Stimulated activated CD4-positive, alpha-beta T cell treated with anti-CD3 and anti-CD28 coated beads, Interleukin-1b, Interleukin-23, amount 100 ng/mL, for 1 hour (primary cell): ENCODE measurements at places on chromosomes 4 and X.

GRCh38 chr4:155582041-155582440, 84.6 kb upstream of the GUCY1A1 start:
- DNase-seq, result no peak

GRCh38 chr4:169151671-169152070, 119.1 kb downstream of the SH3RF1 start:
- DNase-seq, result no peak

- DNase-seq, result no peak
Observed at GRCh38 chr4:30720021-30720660, at the start of gene PCDH7. Gene PCDH7, plus strand, starts transcription at chr4:30720369. Its CDS starts 1,054 bp downstream, at chr4:30721423.

DNA sequence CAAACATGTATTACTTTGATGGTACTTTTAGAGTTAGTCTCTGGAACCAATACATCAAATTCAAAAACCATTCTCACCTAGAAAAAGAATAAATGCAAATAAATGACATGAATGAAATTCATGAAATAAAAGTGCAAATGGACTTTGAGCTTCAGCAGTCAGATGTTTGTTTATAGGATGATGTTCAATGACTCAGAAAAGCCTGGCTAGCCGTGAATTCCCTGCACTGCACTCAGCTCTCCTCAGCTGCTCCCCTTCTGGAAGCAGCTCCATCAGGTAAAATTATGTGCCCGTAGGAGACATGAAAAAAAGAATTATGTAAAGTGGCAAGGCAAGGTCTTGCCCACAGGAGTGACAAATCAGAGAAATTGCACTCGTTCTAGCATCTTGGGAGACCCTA, 390.6 kb downstream of the GPM6A start:
- no peak for DNase-seq
